ENCODE measurements at places on chromosomes 13 and 19.

DNA sequence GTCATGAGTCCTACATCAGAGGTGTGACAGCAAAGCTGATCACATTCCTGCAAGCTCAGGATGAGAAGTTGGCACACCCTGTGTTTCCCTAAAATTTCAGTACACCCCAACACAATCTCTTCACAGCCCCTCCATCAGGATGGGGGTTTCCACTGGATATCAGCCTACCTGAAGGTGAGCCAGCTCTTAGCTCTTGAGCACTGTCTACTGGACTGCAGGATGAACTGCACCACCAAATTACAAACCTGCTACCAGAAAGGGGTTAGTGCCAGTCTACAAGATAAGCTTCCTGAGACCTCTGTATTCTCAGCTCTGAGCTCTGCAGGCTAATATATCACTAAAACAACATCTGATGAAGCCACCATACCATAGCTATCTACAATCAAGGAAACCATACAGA, 1616.2 kb upstream of the SPRY2 start:
- DNase-seq, result no peak

- DNase-seq, result no peak
Measured at GRCh38 chr19:17616961-17617806, 61.7 kb downstream of the COLGALT1 start.

DNA sequence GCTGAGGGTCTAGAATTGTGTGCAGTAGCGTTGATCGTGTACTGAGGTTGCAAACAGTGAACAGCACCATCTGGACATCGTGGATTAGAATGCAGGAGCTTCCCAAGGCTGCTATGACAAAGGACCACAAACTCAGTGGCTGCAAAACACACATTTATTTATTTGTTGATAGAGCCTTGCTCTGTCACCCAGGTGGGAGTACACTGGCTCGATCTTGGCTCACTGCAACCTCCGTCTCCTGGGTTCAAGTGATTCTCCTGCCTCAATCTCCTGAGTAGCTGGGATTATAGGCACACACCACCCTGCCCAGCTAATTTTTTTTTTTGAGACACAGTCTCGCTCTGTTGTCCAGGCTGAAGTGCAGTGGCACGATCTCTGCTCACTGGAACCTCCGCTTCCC, 2.3 kb upstream of the UHRF1 start:
- no peak for DNase-seq

DNA sequence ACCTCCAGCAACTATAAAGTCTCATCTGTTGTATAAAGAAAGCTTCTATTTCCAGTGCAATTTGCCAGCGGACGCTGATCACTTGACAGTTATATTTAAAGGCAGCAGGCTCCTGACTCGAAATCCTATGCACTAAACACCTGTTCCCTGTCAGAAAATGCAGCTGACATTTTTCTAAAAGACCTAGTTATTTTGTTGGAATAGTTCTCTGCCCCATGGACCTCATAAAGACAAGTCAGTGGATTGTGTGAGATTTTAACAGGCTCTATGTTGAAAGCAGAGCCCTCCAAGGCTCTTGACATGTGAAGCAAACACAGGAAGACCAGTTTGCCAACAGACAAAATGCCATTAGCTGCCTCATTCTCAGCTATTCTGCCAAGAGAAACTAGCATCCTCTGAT, 304.7 kb upstream of the KLF12 start:
- DNase-seq, result no peak

DNA sequence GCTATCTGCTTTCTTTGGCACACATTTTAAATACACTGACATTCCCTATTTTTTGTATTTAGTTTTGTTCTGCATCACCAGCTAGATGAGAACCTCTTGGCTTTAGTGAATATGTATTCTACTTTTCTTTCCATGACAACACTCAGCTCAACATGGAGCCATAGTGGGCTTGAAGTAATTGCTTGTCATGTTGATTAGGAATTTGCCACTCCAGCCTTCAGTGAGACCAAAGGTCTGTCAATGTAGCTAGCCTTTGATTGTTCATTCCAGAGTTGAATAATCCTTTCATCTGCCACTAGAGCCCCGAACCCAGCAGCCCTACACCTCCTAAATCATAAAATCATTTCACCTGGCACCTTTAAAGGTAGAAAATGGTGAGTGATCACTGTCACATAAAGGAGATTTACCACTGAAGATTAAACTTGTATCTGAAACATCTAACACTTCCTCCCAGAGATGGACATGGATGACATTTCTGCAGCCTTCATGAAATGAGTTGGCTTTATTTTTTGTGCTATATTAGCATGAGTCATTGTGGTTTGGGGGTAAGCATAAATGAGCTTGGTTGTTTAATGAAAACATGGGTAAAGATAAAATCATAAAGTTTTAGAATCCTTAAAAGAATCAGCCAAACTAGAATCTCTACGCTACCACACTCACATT, 29.2 kb upstream of the GARRE1 start:
- DNase-seq, result no peak

GRCh38 chr13:27997904-27998522, 9.5 kb upstream of the URAD start:
- DNase-seq, result no peak

DNA sequence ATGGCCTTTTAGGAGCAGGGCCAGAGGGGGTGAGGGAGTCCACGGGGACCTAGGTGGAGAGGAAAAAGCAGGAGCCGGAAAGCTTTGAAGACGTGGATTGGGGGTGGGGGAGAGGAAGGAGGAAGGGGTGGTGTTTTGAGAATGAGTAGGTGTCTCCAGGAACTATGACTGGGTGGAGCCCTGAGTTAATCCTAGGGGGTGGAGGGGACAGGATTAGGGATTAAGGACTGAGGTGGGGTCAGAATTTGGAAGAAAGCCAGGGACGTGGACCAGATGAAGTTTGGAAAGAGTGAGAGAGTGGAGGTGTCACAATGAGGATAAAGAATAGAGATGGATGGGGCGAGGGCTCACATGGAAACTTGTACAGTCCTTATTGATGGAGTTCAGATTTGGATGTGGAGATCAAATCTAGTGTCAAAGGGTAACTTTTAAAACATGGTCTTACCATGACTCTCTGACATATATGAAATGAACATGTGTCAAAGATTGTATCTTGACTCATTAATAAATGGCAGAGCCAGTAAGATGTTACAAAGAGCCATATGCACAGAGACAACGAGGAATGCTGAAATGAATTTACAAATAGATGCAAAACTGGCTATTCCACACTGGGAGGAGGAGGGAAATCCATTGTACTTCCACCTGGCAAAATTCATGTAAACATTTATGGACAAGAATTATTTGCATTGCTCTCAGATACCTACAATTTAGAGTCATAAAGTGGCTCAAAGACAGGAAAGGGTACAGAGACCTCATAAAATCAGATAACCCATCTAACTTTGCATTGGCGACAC, 1.7 kb upstream of the KLK13 start:
- no peak for DNase-seq

GRCh38 chr13:105240371-105240770, 1295.1 kb downstream of the EFNB2 start:
- no peak for DNase-seq

DNA sequence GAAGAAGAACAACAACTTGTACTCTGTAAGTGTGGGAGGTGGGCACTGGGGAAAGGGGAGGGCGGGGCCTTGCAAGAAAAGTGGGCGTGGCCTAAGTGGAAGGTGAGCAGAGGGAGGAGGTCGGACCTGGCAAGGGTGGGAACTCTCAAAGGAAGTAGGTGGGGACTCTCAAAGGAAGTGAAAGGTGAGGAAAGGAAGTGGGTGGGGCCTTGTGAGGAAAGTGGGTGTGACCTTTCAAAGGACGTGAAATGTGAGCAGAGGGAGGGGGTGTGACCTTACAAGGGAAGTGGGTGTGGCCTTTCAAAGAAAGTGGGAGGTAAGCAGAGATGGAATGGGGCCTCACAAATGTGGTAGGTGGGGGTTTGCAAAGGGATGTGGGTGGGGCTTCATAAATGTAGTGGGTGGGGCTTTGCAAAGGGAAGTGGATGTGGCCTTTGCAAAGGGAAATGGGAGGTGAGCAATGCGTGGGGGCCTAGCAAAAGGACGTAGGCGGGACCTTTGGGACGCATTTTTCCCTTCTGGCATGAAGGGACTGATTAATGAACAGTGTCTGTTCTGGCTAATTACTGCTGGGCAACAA, 25.9 kb downstream of the ACSBG2 start:
- no peak for DNase-seq

DNA sequence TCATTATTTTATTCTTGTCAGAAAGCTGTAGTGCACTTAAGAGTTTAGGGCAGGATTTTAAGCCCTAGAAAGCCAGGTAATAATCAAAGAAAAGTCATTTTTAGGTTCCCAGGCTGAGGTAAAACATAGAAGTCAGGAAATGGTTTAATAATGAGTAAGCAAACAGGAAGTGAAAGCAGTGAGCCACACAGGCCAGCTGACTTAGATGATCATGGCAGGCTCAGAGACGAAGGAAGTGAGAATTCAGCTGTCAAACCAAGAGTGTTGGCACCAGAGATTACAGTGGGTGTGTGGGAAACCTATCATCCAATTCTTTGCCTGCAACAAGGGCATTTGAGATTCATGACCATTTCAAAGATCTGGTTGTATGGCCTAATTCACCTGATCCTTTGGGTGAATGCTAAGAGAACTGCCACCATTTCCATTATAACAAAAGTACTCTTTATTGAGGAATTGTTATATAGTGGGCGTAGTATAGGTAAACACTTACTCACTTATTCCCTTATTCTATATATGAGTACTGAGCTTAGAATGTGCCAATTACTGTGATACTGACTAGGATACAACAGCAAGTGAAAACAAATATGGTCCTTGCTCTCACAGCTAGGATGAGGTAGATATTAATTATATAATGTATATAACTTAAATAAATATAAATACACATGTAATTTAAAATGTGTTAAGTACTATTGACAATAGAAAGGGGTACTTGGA, 103.7 kb upstream of the EDNRB start:
- no peak for DNase-seq

DNA sequence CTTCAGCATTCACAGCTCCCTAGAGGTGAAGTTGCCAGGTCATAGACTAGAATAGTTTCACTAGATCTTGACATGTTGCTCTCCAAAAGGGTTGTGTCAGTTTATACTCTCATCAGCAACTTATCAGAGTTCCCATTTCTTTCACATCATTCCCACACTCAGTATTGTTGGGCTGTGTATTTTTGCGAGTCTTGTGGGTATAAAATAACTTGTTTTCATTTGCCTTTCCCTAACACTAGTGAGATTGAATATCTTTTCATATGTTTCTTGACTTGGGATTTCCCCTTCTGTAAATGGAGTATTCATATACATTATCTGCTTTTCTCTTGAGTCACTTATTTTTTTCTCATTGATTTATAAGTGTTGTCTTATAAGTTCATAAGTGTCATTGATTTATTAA, 55.2 kb upstream of the GPR183 start:
- no peak for DNase-seq

- DNase-seq, result no peak
Measured at GRCh38 chr13:110216398-110217041, 90.4 kb downstream of the COL4A1 start.

GRCh38 chr19:18153556-18154134, 682 bp downstream of the PIK3R2 start:
- no peak for DNase-seq

- no peak for DNase-seq
Measured at GRCh38 chr13:51978796-51979556, 32.3 kb downstream of the ATP7B start.

GRCh38 chr13:113562844-113563243, 21.7 kb upstream of the TFDP1 start:
- no peak for DNase-seq

DNA sequence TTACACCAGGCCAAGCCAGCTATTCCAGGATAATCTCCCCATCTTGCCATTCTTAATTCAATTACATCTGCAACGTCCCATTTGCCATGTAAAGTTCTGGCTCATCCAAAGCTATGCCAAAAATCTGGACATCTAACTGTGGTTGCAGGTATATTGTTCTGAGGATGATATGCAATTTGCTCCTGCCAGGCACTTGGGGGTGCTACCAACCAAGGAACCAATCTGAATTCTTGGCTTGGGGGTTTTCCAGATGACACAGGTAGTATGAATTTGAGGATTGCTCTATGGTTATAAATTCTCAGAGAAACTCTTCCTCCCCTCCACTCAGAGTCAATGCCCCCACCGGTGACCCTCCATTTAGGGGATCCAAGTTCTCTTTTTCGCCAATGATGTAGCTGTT, 33.0 kb downstream of the CRYL1 start:
- no peak for DNase-seq

- no peak for DNase-seq
Measured at GRCh38 chr13:49238621-49239020, 9.1 kb upstream of the CDADC1 start.

GRCh38 chr13:70171151-70171550, 62.9 kb upstream of the KLHL1 start:
- DNase-seq, result no peak

- no peak for DNase-seq
Measured at GRCh38 chr13:83672612-83673011, 209.7 kb downstream of the SLITRK1 start.

DNA sequence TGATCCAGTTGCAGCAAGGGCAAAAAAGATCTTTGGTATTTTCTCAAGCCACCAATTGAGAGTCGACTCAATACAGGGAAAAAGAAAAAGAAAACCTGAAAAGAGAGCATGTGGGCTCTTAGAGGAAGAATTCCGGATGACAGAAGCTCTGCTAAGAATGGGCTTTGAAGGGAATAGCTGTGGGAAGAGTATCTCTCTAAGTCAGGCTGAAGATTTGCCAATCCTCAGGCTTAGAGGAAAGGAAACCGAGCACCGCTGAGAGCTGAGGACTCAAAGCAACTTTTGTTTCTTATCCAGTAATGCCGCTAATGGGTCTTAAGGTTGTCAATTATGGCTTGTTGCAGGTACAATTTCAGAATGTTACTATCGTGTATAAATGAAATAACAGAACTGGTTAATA, 166.4 kb downstream of the EFNB2 start:
- DNase-seq, result no peak

GRCh38 chr19:1591421-1592023, 1.1 kb downstream of the MBD3 start:
- no peak for DNase-seq

DNA sequence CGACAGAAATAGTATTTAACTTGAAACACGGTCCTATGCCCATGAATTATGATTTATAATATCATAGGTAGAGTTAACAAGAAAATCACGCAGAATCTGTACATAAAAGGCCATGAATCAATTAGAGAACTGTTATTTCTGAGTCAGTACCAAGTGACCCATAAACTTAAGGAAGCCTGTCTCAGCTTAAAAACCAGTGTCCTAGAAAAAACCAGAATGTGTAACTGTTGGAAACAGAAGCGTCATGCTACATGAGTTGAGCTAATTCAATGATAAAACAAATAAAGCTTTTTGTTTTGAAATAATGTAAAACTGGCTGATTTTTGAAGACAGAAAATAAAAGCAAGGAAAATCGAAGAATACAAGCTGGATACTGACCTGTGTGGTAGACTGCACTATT, 34.8 kb upstream of the SGCG start:
- no peak for DNase-seq
